ENCODE measurements at places on chromosomes 2 and 18.

DNA sequence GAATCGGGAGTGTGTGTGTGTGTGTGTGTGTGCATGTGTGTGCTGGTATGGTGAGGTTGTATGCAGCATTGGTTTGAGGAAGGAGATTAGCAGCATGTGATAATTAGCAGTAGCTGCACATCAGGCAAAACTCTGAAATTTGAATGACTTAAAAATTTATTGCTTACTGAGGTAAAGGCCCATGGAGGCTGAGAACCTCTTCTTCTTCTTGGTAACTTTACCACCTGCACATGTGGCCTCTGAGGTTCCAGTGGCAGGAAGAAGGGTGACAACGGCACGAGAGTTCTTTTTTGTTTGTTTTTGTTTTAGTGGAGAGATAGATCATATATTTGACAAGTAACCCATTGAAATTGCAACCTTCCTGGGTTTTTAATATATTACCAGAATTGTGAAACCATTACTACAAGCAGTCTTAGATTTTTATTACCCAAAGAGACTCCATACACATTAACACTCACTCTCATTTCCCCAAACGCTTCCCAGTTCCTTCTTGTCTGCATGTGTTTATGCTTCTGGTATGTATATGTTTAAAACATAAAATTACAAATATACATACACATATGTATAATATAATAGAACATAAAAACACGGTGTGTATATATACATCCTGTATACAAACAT is 292.1 kb downstream of the PTGR3 start:
- DNase-seq, result no peak

DNA sequence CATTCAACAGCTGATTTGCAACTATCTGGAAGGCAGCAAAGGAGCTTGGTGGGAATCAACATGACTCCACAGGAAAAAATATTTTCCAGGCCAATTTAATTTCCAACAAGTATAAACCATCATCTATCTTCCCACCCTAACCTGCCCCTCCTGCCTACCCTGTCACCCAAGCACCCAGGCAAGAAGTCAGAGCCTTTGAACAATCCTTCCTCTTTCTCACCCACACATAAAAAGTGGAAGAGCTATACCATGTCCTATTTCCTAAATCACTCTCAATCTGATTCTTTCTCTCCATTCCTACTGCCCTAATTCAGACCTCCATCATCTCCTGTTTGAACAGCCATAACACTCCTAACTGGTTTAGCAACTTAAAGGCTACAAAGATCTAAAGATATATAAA is 12.7 kb downstream of the SPIRE1 start:
- no peak for DNase-seq

DNA sequence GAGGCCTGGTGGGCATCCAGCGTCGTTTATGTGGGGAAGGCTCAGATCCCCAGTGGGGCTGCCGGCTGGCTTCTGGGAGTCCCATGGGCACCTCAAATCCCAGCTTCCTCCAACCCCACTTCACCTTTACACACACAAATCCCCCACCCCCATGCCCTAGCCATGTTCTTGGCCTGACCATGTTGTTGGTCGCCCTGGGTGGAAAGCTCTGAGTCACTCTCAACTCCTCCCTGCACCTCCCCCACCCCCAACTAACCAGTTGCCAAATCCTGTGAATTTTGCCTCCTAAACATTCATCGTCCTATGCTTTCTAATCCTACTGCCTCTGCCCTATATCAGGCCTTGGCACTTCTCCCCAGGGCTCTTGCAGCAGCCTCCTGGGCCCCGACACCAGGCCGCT is 6.4 kb downstream of the TNS1 start:
- DNase-seq, result peak; percentile 50

DNA sequence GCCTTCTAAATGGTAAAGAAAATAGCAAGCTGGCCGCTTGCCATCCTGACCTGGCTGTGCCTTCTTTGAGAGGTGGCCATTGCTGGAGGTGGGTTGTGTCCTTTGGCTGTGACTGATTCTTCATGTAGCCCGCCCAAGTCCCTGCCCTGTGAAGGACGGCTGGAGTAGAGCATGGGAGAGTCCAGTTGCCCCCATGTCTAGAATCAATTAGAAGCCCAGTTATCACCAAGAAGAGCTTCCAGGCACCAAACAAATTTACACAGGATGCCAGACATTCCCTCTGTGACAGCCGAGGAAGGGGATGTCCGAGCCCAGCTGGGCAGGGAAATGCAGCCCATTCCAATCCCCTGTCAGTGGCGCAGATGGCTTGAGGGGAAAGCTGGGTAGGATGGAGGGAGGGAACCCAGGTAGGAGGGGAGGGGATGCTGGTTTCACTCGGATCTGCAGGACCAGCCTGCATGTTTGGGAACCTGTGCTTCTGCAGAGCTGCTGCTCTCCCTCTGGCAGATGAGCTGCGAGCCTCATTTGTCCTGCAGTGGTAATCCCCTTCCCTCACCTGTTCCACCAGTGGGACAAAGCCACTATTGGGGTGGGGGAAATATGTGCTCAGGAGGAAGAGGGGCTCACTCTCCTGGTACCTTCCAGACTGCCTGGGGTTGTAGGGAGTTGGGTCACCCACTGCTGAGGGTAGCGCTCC is 25.7 kb upstream of the ASB18 start:
- no peak for DNase-seq

DNA sequence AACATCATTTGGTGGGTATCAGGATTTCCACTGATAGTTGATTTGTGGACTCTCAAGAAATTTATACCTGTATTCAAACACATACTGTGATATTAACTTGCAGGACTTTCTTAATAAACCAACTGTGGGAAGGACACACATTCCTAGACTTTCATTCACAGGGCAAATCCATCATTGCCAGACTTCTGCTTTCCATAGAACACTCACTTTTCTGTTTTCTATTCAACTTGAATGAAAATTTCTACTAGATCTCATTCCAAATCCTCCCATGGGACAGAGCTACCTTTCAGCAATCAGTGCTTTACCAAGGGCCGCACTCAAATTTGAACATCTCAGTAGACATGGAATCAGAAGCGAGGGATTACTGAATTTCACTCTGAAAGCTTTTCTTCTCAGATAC is 612.5 kb downstream of the IRS1 start:
- DNase-seq, result peak; percentile 14

All from LHCN-M2 (cell line).